ENCODE measurements at places on chromosomes 2 and 18. TPM values are rescaled to one million over a fixed set of nuclear protein-coding genes. Genes with fewer than 3 reads are reported as not detected.

Gene DPP4
- 3.1 TPM for polyA plus RNA-seq

Gene NDC80
- polyA plus RNA-seq = 3.1 TPM

Gene E2F6
- 7.5 TPM for polyA plus RNA-seq

Gene HMSD
- polyA plus RNA-seq = 0.10 TPM

Gene AQP12A
- polyA plus RNA-seq = not detected

Gene SH2D6
- polyA plus RNA-seq = 2.3 TPM

DNA sequence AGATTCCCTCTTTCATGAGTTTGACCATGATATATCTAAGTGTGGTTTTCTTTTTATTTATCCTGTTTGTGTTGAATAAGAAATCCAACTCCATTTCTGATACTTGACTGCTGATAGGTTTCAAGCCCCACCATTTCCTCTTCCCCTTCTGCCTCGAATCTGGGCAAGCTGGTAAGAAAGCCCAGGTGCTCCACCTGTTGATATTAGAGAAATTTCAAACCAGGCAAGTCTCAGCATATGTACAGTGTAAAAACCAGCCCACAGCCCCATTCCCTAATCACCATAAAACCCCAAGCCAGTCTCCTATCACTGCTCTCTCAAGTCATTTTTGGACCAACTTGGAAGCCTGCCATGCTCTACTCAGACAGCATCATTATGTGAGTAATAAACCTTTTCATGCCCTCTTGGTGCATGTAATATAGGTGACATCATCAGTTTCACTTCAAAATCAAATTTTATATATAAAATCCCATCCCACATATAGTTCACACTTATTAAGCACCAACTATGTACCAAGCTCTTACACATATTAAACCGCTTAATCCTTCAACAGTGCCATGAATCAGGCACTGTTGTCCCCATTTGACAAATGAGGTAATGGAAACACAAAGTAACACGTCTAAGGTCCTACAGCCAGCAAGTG, 46.6 kb downstream of the SMAD2 start:
- DNase-seq = no peak

GRCh38 chr2:239853121-239853520, 172.0 kb downstream of the NDUFA10 start:
- DNase-seq = no peak

- DNase-seq = no peak
Observed at GRCh38 chr2:10478916-10479315, 30.8 kb upstream of the ODC1 start.

DNA sequence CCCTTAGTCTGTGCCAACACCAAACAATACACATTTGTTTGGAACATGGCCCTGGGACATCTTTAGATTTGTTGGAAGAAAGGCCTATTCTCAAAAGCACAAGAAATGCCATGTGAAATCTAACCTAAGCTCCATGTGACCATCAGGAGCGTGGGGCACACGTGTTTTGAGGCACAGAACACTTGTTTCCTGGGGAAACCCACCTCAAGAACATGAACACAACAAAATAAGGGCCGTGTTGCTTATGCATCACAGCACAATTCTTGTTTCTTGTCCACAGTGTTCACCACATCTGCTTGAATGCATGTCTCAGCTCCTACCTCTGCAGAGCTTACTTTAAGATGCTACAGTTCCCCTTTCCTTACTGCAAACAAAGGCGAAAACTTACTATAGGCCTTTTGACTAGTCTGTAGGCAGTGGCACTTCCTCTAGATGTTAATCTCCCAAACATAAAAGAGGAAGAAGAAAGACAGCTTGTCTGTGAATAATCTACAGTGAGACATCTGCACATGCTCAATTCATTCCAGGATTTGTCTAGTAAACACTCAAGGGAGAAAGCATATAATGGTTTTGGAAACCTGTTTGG, 165.0 kb downstream of the ANKRD44 start:
- peak; percentile 47 for DNase-seq

DNA sequence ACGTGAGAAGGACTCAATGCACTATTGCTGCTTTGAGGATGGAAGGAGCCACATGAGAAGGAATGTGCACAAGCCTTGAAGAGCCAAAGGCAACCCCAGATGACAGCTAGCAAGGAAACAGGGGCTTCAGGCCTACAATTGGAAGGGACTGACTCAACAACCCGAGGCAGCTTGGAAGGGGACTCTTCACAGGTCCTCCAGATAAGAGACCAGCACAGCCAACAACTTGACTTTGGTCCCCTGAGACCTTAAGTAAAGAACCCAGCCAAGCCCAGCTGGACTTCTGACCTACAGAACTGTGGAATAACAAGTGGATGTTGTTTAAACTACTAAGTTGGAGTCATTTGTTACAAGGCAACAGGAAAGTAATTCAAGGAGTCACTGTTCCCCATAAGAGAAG, 277.2 kb downstream of the SUCLG1 start:
- no peak for DNase-seq

- DNase-seq = peak; percentile 9
Observed at GRCh38 chr2:174330945-174331594, 3.7 kb upstream of the SP9 start.

GRCh38 chr18:23450022-23450421, 3.1 kb upstream of the RIOK3 start:
- DNase-seq = no peak

- DNase-seq = peak; percentile 46
Observed at GRCh38 chr18:79343567-79344207, 52.0 kb upstream of the NFATC1 start.

- DNase-seq = no peak
Observed at GRCh38 chr2:148987286-148987685, 51.2 kb upstream of the LYPD6B start.

All from stomach (tissue), 19 donors.